ENCODE measurements at places on chromosomes 1 and 21.

GRCh38 chr1:226985239-226985838, 45.2 kb downstream of the COQ8A start:
- DNase-seq = no peak

DNA sequence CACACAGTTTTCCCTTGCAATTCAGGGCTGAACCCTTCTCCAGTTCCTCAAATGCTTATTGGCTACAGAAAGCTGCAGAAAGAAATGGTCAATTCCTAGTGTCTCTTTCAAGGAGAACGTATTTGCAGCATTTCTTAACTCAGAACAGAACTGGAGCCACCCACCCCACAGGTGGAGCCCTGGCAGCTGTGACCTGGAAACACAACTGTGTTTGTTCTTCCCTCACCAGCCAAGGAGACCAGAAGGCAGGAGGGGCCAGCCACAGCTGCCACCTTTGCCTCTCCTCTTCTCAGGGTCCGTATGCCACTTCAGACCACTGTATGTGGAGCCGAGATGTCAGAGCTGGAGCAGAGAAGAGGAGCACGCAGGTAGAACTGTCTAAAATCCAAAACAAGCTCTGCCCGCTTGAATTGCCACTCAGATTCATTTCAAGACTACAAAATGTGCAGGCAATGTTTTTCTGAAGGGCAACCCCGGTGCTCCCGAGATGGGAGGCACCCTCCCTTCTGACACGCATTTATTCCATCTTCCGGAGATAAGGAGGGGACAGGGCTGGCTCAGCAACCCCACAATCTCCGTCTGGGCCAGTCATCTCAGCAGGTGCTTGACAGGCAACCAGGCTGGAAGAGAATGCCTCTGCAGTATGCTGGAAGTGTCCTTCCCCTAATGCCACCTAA, 16.7 kb downstream of the CD247 start:
- no peak for DNase-seq

DNA sequence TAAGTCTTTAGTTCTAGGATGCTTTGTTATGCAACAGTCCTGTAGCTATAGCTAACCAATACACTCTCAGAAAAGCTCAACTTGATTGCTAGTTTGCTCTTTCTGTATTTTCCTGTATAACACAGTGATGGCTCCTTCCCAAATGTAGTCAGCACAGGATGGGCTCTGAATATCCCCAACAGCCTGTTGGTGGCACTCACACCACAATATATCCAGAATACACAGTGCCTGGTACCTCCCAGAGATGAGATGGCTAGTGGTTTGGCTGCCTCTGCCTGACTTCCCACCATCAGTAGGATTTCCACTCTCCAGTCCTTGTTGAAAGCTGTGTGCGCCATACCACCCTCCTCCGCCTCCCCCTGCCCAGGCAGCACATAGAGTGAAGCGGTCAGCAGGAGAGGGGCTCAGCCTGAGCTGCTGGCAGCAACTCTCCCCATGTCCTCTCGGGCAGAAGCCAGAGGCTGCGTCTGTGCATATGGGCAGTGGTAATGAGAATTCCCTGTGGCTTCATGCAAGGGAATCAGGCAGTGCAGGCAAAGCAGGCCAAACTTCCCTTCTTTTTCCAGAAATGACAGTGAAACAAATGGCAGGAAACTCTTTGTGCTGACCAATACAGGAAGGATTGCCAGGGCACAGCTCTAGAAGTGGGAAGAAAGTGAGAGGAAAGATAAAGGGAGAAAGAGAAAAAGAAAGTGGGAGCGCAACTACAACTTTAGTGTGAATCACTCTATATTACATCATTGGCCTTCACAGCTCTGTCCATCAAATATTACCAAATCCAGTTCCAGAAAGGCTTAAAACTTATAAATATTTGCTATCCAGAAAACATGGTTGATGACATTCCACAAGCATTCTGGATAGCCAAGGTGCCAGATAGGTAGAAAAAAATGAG, 49.7 kb downstream of the LMX1A start:
- DNase-seq = no peak

DNA sequence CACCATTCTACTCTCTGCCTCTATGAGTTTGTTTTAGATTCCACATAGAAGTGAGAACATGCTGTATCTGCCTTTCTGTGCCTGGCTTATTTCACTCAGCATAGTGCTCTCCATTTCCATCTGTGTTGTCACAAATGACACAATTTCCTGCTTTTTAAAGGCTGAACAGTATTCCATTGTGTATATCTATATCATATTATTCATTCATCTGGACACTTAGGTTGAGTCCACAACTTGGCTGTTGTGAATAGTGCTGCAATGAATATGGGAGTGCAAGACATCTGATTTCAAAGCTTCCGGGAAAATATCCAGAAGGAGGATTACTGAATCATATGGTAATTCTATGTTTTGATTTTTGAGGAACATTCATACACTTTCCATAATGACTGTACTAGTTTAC, 20.1 kb upstream of the DONSON start:
- DNase-seq = no peak

- no peak for DNase-seq
Measured at GRCh38 chr1:213388199-213388598, 337.2 kb downstream of the RPS6KC1 start.

Data from HepG2 (cell line).